ENCODE measurements at places on chromosomes 6 and 20.

DNA sequence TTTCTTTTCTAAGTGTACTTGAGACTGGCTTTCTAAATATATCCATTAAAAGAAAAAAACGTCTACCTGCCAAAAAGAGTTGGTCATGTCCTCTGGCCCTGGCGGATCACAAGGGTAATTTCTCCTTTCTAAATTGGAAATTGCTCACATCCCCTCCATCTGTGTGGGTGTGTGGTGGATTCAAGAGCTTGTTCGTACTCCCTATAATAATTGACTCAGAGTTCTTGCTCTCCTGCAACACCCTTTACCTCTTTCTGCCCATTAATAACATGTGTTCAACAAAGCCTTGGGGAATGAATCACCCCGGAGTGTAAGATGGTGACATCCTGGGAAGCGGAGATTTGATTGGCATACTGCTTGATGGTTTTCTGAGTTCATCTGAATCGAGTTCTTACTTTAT is 263.8 kb downstream of the ALDH8A1 start:
- no peak for DNase-seq

DNA sequence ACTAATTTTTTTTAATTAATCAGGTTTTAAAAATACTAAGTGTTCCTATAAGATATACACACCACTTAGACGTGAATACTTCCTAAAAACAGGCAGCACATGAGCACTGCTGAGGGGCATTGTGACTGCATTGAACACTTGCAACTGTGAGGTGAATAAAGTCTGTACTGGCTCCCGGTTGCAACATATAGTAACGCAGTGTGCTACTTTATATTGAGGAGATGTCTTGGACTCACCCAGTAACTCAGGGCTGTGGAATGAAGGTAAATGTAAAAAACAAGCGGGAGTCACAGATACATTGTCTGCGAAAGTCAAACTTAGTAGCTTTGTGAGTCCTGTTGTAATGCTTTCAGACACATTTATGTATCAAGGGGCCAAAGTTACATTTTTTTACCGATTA is 17.0 kb upstream of the HLA-A start:
- DNase-seq, result no peak

DNA sequence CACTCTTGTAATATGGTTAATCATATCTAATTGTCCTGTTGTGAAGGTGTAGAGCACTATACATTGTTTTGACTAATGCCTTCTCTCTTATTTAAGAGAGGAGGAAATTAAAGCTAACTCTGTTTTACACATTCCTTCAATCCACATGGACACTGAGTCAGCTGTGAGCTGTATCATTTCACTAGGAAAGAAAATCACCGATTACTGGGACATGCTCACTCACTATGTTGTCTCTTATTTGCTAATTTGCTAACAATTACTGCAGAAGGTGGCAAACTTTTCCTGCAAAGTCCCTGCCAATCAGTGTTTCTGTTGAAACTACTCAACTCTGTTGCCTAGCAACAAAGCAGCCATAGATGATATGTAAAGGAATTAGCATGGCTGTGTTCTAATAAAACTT is 98.2 kb downstream of the BCAS1 start:
- no peak for DNase-seq

DNA sequence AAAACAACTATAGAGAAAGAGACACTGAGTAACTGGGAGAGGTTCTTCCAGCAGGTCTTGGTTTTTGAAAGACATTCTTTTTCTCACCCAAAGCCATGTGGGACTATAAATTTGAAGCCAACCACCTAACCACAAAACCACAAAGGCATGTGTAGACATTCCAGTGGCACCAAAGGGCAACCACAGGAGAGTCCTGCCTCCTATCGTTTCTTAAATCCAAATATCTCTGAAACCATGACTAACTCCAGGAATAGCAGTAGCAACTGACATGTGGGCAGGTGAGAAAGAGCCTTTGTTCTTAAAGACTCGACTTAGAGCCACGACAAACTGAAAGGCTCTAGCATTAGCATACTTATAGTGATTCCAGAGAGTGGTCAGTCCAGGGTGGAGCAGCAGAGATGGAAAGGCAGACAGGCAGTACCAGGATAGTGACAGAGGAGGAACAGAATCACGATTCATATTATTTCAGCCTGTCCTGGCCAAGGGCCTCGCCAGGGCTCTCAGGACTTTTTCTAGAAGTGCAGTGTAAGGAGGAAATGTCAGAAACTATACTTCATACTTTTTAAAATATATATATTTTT is 9.4 kb upstream of the COL9A1 start:
- DNase-seq, result no peak

DNA sequence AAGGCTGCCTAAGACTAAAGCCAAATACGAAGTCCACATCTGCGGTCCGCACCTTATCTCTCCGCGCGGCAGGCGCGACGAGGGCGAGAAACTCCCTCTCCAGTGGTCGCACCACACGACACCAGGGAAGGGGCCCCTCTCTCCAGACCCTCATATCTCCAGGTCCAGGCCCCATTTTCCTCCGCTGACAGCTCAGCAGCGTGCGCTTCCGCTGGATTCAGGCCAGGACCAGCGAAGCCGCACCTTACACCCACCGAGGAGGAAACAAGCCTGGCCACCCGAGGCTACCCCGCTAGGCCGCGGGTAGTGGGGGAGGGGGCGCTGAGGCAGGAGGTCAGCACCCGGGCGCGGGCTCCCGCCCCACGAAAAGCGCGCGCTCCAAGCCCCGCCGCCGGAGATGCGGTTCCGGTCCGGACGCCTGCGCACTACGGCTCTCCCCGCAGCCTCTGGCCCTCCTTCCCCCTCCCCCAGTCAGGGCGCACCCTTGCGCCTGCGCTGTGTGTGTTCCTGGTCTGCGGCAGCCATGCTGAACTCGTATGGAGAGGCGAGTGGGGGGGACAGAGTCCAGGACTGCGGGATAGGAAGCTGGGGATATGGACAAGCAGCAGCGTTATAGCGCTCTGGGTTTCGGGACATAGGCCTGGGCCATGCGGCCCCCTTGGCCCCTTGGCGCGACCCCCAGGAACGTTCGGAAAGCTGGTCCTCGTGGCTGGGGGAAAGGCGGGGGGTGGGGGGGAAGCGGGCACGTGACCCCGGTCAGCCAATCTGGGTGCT is at the start of gene BRD2:
Gene BRD2, plus strand, starts transcription at position 502 of the 774 bp plus-strand sequence. CDS start 4,305 bp downstream, outside the sequence.
- DNase-seq, result peak; percentile 92

DNA sequence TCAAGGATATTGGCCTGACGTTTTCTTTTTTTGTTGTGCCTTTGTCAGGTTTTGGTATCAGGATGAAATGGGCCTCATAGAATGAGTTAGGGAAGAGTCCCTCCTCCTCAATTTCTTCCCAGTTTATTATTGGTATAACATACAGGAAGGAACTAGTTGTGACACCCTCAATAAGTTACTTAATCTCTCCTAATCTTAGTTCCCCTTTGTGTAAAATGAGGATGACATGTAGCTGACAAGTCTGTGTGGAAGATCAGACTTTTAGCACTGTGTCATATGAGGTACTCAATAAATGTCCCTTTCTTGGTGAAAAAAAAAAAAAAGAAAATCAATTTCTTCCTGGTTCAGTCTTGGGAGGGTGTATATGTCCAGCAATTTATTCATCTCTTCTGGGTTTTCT is 155.8 kb downstream of the PDE7B start:
- no peak for DNase-seq

GRCh38 chr20:39700528-39700927 is 738.4 kb downstream of the DHX35 start:
- DNase-seq, result no peak

DNA sequence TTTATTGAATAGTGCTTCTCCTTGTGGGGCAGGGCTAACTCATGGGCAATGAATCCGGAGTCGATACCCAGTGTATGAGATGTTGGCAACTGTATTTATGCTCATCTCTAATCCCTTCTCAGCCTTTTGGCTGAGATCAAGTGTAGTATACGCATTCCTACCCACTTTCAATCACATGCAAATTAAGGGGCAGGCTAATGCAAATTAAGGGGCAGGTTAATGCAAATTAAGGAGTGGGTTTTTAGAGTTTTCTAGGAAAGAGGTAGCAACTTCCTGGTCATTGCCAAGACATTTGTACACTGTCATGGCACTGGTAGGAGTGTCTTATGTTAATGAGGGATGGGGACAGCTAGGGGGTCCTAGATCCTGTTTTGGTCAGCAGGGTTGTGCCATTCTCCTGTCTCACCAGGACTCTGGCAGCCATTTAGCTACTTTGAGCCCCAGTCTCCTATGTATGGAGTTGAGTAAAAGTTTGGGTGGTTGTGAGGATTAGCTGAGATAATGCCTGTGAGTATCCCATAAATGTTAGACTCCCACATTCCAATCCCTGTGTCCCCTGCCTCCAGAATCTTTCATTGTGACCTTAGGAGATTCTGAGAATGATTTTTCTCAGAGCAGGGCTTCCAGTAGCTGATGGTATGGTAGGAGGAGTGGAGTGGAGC is at the start of gene CNBD2:
Gene CNBD2, plus strand, starts transcription at position 612 of the 662 bp plus-strand sequence. CDS start 173 bp downstream, outside the sequence.
- DNase-seq, result no peak

- peak; percentile 42 for DNase-seq
These were observed 24.5 kb upstream of the TCP11 start for GRCh38 chr6:35165630-35166071.

GRCh38 chr20:25270829-25271251 is 23.0 kb downstream of the PYGB start:
- no peak for DNase-seq

GRCh38 chr6:146304181-146304580 is 239.5 kb upstream of the RAB32 start:
- DNase-seq, result no peak

DNA sequence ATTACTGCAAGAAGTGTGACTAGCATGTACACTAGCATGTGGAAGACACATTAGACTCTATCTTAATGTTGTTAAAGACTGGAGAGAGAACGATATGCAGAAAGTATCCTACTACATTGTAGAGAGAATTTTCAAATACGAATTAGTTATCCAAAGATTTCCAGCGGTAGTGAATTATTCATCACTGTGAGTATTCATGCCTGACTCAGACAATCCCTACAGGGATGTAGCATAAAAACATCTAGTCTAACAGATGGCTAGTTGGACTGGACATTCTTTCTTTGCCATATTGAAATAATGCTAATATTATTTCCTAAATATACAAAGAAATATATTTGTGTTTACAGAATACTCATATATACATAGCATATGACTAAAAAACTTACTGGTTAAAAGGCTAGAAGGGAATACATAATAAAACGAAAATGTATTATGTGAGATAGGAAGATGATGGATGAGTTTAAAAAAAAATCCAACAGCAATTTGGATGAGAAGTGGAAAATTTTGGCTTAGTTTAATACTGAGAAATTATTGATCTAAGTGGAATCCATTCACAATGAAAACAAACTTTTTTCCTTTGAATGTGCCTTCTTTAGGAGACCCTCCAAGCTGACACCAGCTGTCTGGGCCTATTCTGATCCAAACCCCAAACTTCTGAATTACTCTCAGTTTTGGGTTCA is 580.7 kb downstream of the RFPL4B start:
- no peak for DNase-seq

DNA sequence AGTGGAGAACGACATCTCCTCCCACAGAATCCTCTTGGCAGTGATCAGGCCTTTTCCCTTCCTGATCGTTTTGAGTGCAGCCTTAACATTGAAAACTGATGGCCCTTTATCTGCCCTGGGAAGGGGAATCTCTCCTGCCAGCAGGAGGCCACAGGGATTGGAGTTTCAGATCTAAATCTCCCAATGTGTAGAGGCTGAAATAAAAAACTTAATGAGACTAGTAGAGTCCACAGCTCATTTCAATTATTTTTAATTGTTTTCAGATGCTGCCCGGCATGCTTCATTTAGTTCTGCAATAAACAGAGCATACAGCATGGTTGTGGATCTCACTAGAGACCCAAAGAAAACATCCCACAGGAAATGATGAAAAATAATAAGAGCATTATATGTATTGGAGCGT is 662.2 kb upstream of the HS3ST5 start:
- no peak for DNase-seq

DNA sequence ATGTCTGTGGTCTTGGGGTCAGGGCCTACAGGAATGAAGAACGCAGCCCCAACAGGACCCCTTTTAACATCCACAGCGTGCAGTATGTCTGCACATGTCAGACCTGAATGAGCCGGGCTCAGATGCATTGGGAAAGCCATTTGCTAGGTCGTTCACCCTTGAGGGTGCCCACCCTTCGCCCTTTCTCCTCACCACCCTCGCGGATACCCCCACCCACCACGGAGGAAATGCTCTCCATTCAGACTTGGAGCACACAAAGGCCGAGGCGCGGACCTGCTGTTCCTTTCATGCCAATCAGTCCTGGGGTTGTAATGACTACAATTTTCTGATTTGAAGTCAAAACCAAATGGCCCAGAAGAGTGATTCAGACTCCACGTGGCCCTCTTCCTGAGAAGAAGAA is 62.7 kb downstream of the EDN3 start:
- DNase-seq, result no peak

DNA sequence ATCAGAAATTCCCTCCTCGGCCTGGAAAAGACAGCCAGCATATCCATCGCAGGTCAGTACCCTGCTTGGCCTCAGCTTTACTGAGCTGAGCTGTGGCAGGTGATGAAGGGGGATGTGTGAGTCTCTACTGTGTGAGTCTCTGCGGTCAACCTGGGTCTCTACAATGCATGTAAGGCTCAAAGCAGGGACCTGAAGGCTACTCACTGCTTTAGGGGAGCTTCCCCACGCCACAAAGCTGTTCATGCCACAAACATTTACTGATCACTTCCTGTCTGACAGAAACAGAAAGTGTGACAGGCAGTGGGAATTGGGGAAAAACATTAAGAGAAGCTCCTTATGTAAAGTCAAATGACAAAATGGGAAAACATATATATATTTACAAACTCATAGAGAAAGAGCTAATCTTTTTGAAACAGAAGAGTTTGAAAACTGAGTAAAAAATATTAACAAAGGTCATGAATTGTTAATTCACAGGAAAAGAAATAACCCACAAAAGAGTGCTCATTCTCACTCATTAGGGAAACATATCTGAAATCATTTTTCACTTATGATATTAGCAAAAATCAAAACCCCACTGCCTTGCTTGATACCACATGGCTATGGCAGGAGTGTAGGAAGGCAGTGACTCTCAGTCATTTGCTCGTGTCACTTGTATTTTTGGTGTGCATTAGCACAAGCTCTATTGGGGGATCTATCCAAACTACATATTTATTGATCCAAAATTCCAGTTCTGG is 5.8 kb downstream of the BTN3A3 start:
- DNase-seq, result peak; percentile 65

DNA sequence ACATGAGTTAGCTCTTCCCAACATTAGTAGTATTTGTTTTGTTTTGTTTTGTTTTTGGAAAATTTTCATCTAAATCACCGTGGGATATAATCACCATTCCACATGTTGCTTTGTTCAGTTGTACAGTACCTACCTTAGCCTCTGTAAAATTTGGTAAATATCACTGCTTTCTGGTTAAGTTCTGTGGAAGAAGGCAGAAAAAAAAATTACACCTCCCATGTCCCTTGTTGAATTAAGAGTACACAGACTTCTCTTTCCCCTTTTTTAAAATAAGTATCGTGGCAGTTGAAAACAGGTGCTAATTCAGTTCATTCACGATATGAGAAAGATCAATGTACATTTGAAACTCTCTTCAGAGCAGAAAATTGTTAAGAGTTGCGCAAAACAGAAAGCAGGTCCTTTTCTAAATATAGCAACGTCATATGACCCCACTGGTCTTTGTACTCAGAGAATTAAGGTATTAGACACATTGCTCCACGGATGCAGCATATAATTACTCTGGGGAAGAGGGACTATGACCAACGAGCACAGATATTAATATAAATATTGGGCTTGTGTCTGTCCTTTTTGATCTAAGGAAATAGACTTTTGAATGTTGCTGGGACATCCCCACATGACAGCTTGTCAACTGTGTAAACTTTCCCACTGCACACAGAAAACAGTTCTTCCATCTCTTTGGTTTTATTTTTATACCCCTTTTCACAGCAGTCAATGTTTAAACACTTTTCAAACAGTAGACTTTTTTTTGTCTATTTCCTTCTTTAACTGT is 58.6 kb upstream of the ZNF217 start:
- peak; percentile 74 for DNase-seq

- DNase-seq, result no peak
These were observed 41.8 kb downstream of the SRC start for GRCh38 chr20:37387519-37388269.
